HAP-1 (cell line): ENCODE measurements at places on chromosomes 2 and 18.
A peak's percentile ranks its signal among the peaks of the same experiment; 100 is the strongest.

DNA sequence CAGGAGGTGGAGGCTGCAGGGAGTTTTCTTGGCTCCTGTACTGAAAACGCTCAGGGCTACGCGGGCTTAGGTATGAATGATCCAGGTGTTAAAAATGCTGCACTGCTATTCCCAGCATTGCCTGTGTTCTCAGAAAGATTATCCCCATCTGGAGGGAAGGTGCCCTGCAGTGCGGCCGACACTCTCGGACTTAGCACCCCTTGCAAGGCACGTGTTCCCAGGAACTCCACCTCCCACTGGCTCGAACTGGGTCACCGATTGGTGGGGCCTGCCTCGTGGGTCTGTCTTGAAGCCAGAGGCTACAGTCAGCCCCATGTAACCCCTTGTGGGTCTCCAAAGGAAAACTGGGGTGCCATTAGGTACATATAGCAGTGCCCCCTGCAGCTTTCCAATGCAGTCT lies 25.7 kb downstream of the ANO7 start:
- DNase-seq = no peak

DNA sequence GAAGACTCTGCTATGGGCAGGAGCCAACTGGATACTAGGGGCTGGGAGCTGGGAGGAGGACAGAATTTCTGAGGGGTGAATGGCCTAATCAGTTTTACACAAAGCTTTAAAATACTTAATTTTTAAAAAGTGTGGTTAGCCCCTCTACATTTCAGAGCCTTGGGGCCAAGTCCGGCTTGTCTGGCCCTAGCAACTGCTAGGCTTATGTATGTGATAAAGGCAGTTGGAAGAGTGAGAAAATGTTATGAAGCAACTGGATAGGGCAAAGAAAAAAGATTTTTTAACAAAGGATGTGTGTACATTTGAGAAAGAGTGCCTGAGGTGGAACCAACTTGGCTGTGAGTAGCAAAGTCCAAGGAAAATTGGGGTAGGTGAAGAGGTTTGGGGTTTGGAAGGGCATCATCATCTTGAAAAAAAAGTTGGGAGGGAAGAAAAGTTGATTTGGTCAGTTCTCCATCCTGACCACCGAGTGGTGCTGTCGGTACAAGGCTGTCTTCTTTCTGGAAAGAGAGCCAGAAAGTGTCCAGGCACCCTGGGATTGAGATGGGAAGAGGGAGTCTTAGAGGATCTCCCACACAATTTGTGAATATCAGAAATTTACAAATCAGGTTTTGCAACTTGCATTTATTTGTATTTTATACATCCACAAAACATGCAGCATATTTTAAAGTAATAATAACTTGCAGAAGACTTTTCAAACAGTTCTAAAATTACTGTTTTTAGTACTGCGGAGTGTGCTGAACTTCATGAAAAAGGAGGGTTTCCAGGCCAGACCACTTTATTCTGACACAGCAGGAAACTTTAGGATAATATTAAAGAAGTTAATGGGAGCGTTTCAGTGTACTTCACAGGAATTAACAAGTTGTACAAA lies 10.5 kb upstream of the CDK15 start:
- DNase-seq = peak; percentile 54

DNA sequence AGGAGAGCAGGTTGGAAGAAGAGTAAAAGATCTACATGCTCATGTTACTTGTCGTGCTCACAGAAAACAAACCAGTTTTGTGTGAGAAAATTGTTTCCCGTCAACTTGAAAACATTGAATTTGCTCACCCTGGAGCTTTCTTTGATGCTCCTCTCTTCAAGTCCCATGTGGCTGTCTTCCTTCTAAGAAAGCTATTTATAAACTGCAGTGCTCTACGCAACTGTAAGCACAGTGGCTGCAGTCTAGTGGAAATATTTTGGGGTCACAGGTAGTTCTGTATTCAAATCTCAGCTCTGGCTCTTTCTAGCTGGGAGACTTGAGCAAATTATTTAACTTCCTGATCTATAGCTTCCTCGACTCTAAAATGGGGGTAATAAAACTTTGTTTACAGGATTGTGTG lies 211.8 kb downstream of the PLCL1 start:
- no peak for DNase-seq

GRCh38 chr2:100629309-100629708 lies 66.5 kb downstream of the PDCL3 start:
- no peak for DNase-seq

DNA sequence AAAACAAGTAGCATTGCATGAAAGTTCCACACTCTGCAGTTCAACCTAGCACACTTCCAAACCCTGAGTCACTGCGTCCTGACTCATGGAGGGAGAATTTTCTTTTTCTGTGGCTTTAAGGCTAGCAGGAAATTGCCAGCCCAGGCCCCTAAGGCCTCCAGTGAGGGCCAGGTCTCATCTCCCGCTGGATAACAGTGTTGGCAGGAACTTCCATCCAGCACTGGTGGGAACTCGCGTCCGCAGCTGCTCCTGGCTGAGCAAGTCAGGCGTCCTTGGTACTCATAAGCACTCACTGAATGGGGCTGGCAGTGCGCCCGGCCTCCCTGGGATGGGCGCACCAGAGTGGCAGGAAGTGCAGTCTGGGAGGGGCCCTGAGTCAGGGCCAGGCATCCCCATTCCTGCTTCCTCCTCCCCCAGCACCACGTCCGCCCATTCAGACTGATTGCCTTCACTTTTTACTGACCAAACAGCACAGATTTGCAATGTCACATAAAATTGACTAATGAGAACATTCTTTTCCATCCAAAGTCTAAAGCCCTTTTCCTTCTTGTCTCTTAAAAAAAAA lies 14.3 kb downstream of the MALL start:
- no peak for DNase-seq

DNA sequence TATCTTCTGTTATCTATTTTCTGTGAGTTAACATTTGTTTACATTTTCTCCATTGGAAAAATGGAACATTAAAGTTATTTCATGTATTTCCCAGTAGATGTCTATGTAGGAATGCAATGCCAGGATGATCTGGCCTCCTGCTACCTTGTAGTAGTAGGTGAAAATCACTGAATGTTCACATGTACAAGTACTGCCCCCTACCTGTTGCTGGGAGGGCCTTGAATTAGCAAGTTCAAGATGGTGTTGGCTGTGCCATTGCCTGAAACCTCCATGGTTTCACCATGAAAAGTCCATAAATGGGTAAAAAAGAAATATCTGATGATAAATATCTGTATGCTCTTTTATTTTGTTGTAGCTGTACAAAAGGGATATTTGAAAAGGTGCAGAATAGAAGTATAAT lies 30.7 kb downstream of the XRCC5 start:
- DNase-seq = peak; percentile 26

- no peak for DNase-seq
These were observed 304.9 kb downstream of the CYP26B1 start for GRCh38 chr2:71842744-71843143.

- DNase-seq = no peak
These were observed 17.1 kb downstream of the SPIRE1 start for GRCh38 chr18:12640881-12641200.

- no peak for DNase-seq
These were observed 2.2 kb downstream of the SEPTIN10 start for GRCh38 chr2:109611467-109612095.

DNA sequence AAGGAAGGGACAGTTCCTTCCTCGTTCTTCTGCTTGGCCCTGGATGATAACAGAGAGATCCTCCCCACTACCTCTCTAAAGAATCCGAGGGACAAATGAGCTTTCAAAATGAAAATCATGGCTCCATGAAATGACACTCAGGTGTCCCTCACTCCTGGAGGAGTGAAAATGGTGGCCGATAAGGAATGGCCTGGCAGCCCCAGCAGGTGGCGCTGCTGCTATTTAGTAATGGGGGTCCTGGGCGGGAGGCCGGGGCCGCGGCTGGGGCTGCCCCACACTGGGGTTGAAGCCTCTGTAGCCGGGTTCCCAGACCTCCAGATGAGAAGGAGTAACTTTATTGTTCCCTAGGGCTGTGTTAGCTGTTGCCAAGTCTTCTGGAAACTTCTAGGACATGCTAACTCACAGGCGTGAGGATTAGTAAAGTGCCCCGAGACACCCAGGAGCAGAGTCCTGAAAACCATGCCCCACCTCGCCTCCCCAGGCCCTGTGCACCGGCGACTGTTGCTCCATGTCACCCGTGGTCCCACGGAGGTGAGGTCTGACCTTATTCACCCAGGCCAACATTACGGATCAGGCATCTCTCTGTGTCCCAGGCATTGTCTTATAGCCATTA lies 138.0 kb downstream of the CTIF start:
- peak; percentile 88 for DNase-seq

DNA sequence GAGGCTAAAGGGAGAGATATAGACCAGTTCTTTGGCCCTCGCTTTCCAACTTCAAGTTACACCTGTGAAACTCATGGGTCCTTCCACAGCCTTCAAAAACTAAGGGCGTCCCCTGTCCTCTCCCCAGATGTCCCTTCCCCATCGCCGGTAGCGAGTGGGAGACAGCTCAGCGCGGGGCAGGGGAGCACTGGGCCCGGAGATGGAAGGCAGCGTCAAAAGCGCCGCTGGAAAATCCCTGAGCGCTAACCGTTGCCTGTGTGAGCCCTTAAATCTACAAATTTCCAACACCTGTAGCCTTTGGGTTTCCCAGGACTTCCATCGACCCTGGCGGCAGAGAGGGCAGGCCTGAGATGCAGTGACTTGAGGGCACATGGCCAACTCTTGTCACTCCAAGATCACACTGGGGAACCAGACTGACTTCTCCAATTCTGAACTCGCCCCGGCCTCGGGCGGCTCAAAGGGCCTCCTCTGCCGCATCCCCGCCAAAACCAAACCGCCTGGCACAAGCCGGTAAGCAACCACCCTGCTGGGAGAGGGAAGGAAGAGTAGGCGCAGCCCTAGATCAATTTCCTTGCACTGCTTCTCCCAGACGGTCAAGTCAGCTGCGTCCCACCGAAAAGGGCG lies 879 bp upstream of the EPAS1 start:
- DNase-seq = no peak

DNA sequence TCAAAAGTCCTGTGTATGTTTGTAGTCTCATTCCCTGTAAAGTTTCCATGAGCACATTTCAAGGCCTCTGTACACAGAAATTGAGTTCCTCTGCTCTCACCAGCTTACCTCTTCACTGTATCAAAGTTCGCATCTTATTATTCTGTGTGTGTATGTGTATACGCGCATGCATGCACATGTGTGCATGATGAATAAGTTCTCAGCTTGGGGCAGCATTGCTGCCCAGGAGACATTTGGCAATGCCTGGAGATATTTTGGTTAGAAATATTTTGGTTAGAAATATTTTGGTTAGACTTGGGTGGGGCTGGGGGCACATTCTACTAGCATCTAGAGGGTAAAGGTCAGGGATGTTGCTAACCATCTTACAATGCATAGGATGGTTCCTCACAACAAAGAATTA lies 23.4 kb downstream of the TCF7L1 start:
- no peak for DNase-seq

DNA sequence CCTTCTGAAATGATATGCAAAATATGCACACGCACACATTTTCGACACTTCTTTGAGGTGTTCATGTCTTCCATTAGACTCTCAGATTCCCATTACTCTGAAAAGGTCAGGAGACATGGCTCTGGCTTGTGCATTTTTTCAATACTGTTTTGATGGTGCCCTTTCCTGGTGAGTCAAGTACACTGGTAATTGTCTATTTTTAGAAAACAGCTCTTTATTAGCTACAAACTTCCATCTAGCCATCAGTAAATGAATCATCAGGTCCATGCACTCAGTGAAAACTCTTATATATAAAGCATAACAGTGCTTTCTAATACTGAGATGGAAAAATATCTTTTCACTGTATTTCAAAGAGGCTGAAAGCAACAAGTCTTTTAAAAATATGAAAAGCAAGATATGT lies 194.9 kb downstream of the GALNT1 start:
- no peak for DNase-seq

GRCh38 chr2:92073815-92074548 lies 2797.2 kb upstream of the TEKT4 start:
- DNase-seq = no peak

DNA sequence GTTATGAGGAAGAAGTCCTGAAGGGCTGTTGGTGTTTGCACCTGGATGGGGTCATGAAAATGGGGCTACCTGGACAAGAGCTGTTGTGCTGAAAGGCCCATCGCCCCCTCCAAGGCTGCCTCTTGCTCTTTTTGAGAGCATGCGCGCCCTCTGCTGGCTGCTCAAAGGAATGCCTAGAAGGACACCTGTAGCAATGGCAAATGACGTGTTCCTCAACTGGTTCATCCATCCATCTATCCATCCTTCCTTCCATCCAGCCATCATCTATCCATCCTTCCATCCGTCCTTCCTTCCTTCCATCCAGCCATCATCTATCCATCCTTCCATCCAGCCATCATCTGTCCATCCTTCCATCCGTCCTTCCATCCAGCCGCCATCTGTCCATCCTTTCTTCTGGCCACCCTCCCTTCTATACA lies 17.2 kb upstream of the RPL31 start:
- peak; percentile 85 for DNase-seq

DNA sequence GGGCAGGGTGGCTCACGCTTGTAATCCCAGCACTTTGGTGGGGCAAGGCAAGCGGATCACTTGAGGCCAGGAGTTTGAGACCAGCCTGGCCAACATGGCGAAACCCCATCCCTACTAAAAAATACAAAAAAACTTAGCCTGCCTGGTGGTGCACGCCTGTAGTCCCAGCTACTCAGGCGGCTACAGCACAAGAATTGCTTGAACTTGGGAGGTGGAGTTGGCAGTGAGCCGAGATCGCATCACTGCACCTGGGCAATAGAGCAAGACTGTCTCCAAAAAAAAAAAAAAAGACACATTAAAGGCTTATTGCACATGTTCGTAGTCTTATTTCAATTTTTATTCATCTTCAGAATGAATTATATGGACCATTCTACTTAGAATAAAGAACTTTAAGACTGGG lies 110.2 kb downstream of the BMPR2 start:
- DNase-seq = no peak

GRCh38 chr2:66442516-66443185 lies 7.7 kb downstream of the MEIS1 start:
- DNase-seq = no peak

GRCh38 chr2:9722451-9722850 lies 91.7 kb upstream of the YWHAQ start:
- DNase-seq = no peak

- DNase-seq = no peak
These were observed 18.6 kb downstream of the FZD7 start for GRCh38 chr2:202052235-202052634.

GRCh38 chr2:235591921-235592320 lies 98.1 kb downstream of the AGAP1 start:
- DNase-seq = no peak

DNA sequence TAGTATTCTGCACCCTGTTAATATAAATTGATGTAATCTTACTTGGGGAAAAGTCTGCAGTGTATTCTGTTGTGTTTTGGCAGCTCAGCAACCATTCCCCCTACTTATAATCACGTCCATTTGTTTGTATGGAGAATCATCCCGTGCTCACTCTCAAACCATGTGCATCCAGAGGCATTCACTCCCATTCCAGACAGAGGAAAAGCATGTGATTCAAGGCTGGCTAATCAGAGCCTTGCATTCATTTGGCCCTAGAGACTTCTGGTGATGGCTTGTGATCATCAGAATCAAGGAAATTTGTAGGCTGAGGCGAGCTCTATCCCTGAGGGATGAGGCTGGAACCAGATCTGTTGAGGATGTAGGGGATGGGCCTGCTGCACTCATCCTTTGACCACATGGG lies 5.1 kb upstream of the WIPF1 start:
- DNase-seq = no peak
